ENCODE measurements at places on chromosomes 6 and 20.
A peak's percentile ranks its signal among the peaks of the same experiment; 100 is the strongest.

GRCh38 chr20:58416835-58417234 lies 27.8 kb downstream of the VAPB start:
- no peak for DNase-seq

DNA sequence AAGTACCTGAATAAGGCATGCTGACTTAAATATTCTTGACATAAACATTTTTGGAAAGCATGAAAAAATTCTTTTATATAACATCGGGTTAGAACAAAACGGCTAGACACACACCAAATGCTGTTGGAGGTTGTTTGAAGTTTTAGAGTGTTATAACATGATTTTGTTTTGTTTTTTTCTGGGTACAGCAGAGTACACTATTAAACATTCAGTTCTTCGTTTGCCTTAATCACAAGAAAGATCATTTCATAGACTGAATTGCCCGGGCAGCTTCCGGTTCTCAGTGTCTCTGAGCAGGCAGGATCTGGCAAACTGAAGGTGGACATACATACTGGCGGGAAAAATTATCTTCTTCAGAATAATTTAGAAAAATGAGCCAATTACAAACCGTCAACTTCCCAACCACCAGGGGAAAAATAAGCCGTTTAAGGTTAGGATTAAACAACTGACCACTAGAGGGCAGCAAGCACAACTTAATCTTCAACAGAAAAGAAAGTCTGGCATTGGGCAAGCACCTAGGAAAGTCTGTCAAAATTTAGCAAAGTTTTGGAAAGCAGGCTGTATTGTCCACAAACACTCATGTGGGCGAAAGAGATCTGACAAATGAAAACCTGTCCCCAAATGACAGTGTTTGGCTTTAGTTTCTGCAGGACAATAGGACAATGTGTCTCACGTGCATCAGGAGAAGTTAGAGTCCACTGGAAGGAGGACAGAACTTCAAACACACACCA lies 15.0 kb downstream of the ZNF217 start:
- DNase-seq, result peak; percentile 55

DNA sequence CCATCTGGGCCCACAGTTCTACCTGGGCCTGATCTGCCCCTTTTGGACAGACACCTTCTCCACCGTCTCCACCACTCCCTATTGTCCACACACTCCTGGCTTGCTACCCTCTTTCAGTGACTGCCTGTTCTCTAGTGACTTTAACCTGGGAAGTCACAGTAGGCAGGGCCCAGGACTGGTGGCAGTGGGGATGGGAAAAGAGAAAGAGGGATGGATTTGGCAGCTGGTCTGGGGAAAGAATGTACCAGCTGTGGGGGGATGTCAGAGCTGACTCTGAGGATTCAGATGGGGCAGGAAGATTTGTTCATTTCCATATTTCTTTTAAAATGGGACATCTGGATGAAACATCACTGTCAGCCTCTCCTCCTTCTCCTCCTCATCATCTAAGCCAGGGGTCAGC lies 85.5 kb downstream of the SULF2 start:
- no peak for DNase-seq

GRCh38 chr20:61413752-61414151 lies 161.7 kb downstream of the CDH4 start:
- DNase-seq, result no peak

GRCh38 chr6:62465206-62465605 lies 179.2 kb upstream of the KHDRBS2 start:
- DNase-seq, result no peak

DNA sequence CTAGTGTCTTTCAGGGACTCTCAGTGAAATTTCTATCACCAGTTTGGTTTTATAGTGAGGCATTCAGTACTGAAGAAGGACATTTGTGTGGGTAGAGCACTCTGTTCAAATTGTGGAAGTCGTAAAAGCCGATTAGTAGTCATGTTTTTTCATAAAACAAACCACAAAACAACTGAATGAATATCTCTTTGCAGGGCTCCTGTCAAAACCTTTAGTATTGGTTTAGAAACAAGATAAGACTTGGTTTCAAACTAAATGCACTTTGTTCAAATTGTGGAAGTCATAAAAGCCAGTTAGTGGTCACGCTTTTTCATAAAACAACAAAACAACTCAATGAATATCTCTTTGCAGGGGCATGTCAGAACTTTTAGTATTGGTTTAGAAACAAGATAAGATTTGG lies 23.8 kb downstream of the ADGRF4 start:
- no peak for DNase-seq

- no peak for DNase-seq
Measured at GRCh38 chr6:36886950-36887618, 1.3 kb downstream of the C6orf89 start.

DNA sequence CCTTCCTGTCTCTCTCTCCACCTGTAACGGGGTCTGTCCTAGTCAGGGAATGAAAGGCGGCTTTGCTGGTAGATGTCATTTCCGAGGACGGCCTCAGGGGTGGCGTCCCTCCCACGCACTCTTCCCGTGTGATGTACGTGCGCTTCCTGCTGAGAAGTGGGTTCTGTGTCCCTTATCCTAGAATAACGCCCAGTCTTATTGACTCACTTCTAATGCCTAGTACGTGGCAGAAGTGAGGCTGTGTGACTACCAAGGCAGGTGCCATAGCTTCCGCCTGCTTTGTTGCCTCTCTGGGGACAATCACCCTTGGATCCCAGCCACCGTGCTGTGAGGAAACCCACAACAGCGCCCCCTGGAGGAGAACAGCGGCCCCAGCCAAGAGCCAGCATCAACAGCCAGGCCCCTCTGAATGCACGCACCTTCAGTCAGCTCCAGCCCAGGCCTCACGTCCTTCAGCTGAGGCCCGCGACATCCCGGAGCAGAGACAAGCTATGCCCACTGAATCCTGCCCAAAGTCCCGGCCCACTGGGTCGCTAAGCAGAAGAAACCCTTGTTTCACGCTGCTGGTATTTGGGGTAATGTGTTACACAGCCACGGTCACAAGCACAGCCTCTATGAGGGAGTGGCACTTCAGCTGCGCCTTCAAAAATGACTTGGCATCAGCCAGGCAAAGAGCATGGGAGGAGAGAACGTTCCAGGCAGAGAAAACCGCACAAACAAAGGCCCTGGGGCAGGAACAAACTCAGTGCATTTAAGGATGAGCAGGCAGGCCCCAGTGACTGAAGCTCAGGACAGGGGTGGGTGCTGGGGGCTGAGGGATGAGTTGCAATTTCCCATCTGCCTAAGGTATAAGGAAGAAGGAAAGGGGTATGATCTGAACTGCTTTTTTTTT lies 224.2 kb downstream of the NFATC2 start:
- no peak for DNase-seq

DNA sequence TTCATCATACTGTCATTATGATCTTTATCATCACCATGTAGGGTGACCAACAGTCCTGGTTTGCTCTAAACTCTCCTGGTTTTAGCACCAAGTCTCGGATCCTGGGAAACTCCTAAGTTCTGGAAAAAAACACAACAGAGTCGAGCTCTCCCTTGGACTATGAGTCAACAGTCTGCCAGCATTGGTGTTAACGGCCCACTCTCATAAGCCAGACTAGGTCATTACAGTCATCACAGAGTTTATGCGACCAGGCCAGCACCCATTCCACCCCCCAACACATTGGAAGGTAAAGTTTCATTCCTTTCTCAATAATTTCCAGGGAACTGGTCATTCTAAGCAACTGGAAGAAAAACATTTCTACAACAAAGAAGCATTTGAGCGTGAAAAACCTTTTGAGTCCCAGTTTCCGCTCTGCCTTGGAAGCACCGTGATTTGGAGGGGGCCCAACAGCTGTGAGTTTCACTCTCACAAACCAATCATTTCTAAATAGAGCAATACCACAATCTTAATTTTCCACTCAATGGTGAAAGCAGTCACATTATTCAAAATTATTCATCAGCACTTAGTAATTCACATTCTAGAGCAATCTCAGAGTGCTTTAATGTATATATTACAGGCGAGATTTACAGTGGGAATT lies 445.0 kb downstream of the CDH26 start:
- DNase-seq, result no peak

GRCh38 chr6:149075616-149076354 lies 241.7 kb upstream of the TAB2 start:
- no peak for DNase-seq

GRCh38 chr20:19978511-19979210 lies 38.5 kb upstream of the NAA20 start:
- DNase-seq, result no peak

- DNase-seq, result no peak
Measured at GRCh38 chr20:20417876-20418676, 50.2 kb downstream of the INSM1 start.

GRCh38 chr20:905396-905961 lies 10.7 kb downstream of the ANGPT4 start:
- no peak for DNase-seq

- no peak for DNase-seq
Measured at GRCh38 chr6:121330516-121330915, 3.8 kb downstream of the TBC1D32 start.

GRCh38 chr6:168852376-168852884 lies 401.2 kb downstream of the THBS2 start:
- no peak for DNase-seq

- no peak for DNase-seq
Measured at GRCh38 chr6:106702046-106702445, 72.7 kb downstream of the QRSL1 start.

DNA sequence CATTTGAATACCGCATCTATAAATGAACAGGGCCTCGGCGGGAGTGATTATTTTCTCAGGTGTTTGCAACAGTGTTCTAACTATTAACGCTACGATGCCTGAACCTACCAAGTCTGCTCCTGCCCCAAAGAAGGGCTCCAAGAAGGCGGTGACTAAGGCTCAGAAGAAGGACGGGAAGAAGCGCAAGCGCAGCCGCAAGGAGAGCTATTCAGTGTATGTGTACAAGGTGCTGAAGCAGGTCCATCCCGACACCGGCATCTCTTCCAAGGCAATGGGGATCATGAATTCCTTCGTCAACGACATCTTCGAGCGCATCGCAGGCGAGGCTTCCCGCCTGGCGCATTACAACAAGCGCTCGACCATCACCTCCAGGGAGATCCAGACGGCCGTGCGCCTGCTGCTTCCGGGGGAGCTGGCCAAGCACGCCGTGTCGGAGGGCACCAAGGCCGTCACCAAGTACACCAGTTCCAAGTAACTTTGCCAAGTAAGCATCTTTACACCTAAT lies 70.9 kb downstream of the HFE start:
- DNase-seq, result no peak

- no peak for DNase-seq
Measured at GRCh38 chr20:52142757-52143156, 48.8 kb downstream of the ZFP64 start.

DNA sequence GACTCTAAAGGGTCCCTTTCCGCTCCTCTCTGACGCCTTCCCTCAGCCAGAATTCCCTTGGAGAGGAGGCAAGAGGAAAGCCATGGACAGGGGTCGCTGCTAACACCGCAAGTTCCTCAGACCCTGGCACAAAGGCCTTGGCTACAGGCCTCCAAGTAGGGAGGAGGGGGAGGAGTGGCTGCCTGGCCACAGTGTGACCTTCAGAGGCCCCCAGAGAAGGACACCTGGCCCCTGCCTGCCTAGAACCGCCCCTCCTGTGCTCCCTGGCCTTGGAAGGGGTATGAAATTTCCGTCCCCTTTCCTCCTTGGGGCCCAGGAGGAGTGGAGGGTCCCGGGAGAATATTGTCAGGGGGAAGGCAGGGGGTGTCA lies 2.7 kb downstream of the VEGFA start:
- DNase-seq, result no peak

- DNase-seq, result no peak
Measured at GRCh38 chr6:45933855-45934254, 81.8 kb downstream of the CLIC5 start.

DNA sequence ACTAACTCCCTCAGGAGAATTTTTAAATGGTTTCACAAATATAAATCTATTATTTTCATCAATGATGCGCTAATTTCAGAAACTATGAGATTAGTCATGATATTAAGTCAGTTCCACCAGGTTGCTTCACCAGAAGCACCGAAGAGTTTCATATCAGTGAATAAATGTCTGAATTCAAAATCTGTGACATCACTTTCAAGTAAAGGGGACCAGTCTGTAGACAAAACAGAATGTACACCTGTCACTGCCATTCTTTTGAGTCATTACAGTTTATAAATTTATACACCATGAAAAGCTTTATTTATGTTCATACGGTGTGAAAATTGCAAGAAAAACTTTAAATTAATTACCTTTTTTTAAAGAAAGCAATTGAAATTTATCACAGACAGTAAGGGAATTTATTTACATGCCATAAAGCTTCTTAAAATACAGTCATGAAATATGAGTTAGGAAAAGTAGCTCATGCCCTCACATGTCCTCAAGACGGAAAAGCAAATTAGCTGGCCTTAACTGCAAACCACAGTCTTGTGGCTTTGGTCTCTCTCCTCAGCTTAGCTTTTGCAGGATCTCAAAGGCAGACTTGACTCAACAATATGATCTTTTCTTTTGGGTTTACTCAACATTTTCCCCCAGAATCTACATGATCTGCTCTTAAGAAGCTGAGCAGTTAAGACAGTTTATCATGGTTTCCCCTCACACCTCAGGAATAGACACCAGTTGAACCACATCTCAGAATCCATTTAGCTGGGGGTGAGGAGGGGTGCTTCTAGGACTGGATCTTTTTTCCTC lies 177.7 kb upstream of the MCHR2 start:
- peak; percentile 2 for DNase-seq

GRCh38 chr6:150394053-150394898 lies 25.5 kb downstream of the IYD start:
- no peak for DNase-seq

DNA sequence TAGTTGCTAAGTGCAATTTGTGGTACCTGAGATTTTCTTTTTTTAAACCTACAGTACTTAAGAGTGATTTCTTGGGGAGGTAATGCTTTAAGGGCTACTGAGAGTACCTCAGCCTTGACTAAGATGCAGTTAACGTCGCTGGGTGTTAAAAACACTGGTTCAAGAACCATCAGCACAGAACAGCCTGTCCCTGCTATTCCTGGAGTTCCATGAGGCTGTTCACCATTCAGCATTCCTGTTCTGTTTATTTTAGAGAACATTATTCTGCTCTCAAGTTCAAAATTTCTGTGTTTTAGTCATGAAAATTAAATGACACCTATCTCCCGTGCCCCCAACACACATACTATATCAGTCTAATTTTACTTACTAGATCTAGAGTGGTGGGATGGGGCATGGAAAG lies 1.7 kb upstream of the PRELID3B start:
- DNase-seq, result no peak

DNA sequence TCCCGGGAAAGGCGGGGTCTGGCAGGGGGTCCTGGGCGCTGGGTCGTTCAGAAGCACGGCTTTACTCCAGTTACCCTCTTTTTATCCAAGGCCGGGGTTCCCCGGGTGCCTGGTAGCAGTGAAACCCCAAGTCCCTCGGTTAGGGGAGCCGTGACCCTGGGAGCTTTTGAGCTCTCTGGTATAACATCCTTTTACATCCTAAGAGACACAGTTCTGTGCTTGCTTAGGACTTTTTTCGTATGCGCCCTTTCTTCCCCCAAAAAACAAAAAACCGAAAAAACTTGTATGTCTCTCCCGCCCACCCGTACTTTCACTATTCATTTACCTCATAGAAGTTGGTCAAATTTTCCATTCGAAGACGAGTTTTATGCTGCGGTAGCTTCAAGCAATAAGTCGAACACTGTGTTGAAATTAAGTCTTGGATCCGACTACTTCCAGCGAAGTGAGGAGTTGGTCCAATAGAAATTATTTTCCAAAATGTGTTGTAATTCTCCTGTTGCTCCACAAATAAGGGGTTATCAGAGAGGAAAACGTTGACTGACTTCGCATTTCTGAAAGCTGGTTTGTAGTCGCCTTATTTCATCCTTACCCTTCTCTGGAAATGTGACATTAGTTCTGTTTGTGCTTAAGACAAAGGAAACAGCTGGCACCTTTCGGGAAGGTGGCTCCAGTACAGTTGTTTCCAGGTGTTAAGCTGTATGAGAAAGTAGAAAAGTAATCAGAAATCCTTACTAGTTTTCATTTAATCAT lies 816 bp upstream of the MAN1A1 start:
- no peak for DNase-seq

- DNase-seq, result no peak
Measured at GRCh38 chr6:170167657-170168159, 123.2 kb downstream of the DLL1 start.

Measured in GM18507 (cell line).